Muscle of leg (tissue), 16 donors: ENCODE measurements at places on chromosomes 16 and 17. TPM values are rescaled to one million over a fixed set of nuclear protein-coding genes. Genes with fewer than 3 reads are reported as not detected.

The G6PC1 gene
- not detected for polyA plus RNA-seq

The MYO18A gene
- 183 TPM for polyA plus RNA-seq

The KCNJ2 gene
- polyA plus RNA-seq: 8.7 TPM

The ZSCAN10 gene
- 0.20 TPM for polyA plus RNA-seq

The FBXO39 gene
- not detected for polyA plus RNA-seq
